ENCODE measurements at places on chromosomes 5 and 9. TPM values are rescaled to one million over a fixed set of nuclear protein-coding genes. Genes with fewer than 3 reads are reported as not detected.

Gene HTR1A
- not detected for total RNA-seq

Gene RASGEF1C
- not detected for total RNA-seq

Gene PNPLA7
- total RNA-seq = 48.6 TPM

Gene PCDHGA6
- total RNA-seq = 1.1 TPM

Gene IRF1
- 127 TPM for total RNA-seq

Gene TSSK1B
- not detected for total RNA-seq

Gene HAVCR1
- total RNA-seq = not detected

Gene ELOVL7
- total RNA-seq = 77.6 TPM

Gene DMRT3
- not detected for total RNA-seq

Gene PCDHB11
- total RNA-seq = 0.27 TPM

Gene KCNV2
- not detected for total RNA-seq

Gene WHRN
- 11.8 TPM for total RNA-seq

Gene SLC34A1
- not detected for total RNA-seq

Gene SMIM33
- total RNA-seq = 1.2 TPM

Gene FRRS1L
- 3.0 TPM for total RNA-seq

Gene IL7R
- 101 TPM for total RNA-seq

Gene ARL14EPL
- total RNA-seq = not detected

Measured in Peyer's patch (tissue), 4 donors.